ENCODE measurements at places on chromosomes 5 and 9.

GRCh38 chr5:95843733-95844223, 21.3 kb upstream of the GLRX start:
- DNase-seq = no peak

GRCh38 chr9:33232815-33233214, 7.2 kb upstream of the SPINK4 start:
- DNase-seq = no peak

DNA sequence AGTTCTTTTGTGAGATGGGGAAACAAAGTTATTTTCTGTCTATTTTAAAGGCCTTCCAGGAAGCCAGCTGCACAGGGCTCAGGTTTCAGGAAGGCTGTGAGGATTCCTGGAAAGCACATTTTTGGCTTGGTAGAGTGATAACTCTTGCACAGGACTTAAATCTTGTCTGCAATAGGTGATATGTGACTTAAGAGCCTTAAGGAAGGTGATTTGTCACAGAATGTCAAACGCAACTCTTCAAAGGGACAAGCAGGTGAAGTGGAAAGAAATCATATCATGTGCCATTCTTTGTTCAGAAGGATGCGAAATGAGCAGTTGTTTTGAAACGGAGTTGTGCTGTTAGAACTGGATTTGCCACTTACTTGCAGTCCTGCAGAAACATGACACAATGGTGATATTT, 459.3 kb downstream of the MAT2B start:
- no peak for DNase-seq

DNA sequence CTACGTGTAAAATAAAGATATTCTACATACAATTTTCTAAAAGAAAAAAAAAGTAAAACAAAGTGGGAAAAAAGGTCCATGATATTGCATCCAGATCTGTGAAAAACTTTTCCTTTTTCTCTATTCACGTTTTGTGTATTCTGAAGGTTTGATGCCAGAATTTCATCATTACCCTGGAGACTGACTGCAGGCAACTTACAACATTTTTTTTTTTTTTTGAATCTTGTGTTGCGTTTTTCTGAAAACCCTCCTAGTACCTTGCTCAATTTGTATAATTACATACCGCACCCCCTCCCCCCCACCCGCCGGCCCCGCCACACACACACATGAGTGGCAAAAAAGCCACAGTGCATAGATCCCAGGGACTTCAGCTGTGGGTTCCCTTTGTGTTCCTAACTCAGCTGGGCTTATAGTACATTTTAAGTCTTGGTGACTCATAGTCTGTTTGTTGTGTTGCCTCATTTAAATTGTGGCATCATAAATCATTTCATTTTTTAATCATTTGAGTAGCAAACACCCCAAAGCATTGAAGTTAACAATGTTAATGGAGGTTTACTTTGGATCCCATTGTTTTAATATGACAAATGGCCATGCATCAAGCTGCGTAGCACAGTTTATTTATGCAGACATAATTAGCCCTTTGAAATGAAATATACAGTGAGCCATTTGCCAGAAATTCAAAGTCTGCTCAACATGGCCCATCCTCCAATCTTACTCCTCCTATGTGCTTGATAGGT, 36.0 kb downstream of the PRDM6 start:
- no peak for DNase-seq

DNA sequence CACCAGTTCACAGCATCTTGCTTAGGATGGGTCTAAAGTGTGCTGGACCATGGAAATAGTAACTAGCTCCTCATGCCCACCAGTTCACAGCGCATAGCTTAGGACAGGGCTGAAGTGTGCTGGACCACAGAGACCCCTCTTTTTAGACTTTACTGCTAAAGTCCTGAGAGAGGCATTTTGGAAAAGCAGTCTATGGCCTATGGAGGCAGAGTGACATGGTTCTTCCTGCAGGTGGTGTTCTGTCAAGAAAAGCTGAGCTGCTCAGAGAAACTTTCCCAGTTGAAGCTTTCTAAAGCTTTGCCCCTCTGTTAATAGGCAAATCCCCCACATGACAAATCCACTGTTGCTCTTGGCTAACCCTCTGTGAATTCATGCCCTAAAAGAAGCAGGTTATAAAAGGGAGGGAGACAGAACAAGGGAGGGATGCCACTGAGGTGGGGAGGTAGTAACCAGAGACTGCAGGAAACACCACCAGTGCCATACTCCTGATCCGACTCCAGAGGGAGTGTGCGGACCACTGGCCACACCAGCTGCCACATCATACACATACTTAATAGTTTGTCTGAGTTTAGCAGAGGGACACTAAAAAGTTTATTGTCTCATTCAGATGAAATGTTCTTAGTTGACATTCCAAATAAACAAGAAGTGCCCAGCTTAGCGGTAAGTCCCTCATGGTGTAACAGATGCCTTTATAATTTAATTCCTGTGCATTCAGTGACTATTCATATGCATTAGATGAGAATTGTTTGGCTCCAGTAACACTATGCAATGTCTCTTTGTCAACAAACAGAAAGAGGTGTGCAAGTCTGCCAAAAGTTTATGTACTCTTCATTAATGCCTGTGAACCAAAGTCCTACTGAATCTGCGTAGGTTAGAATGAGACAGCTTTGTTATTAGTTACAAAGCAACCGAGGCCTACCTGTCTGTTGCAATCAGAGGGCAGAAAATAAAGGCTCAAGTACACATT, 236.2 kb upstream of the NFIL3 start:
- no peak for DNase-seq

DNA sequence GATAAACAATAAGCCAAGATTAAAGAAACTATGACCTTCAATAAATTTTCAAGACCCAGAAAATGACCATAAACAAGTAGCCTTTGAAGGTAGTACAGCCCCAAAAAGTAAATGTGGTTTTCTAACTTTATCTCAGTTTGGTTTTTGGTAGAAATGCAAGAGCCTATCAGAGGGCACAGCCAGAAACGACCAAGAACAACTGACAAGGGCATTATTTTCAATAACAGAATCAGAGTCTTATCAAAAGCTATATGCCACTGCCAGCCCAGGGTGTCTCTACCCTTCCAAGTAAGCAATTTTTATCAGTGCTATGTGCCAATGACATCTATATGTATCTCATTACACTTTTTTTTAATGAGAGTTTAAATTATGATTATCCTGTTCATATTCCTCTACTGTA, 11.8 kb upstream of the SPINK6 start:
- no peak for DNase-seq

GRCh38 chr5:118791926-118792734, 196.2 kb downstream of the DTWD2 start:
- DNase-seq = no peak

DNA sequence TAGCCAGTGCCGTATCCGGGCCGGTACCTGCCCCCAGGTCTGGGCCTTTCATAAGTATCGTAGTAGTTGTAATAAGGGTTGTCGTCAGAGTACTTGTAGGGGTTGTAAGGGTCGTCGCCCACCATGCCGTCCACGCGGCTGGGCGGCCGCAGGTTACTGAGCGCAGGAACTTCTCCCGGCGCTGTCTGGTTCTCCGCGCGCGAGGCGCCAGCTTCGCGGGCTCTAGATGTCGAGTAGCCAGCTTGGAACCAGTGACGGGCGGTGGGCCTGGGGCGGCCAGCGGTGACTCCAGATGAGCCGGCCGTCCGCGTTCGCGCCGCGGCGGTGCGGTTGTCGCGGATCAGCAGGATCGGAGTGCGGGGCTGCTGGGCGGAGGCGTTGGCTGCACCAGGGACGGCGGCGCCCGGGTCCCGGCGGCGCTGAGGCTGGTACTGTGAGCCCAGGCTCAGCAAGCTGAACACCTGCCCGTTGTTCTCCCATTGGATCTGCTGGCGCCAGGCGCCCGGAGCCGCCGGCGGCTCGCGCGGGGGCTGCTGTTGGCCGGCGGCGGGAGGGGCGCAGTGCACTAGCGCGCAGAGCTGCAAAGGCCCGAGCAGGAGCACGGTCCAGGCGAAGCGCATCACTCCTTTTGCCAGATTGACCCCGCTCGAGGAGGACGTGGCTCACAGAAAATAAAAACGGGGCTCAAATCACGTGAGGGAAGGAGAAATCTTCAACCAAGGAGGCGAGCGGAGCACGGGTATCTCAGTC, 518 bp downstream of the LOX start:
- no peak for DNase-seq

DNA sequence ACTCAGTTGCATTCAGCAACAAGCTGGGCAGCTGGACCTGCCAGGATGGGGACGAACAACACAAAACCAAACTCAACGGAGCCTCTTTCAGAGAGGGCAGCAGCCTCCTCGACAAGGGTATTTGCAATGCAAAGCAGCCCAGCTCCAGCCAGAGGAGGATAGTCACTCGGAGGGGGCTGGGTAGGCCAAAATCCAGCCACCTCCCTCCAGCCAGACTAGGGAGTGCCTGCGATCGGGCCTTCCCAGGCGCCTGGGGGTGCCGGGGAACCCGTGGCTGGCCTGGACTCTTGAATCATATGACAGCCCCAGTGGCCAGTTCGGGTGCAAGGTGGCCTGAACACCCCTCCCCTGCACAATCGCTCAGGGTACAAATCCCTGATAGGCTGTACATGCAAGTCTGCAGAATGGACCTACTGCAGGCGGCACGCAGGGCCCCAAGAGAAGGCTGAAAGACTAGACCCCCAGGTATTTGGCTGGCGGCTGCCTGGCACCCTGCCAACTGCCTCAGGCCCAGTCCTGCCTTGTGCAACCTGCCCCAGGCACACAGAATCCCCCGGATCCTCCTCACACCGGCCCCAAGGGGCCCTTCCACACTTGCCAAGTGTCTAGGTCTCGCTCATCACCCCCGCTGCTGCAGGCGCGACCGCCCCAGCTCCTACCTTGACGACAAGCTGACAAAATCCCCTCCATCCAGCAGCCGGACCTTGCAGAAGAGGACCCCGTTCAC, 1.3 kb downstream of the EEIG1 start:
- no peak for DNase-seq

DNA sequence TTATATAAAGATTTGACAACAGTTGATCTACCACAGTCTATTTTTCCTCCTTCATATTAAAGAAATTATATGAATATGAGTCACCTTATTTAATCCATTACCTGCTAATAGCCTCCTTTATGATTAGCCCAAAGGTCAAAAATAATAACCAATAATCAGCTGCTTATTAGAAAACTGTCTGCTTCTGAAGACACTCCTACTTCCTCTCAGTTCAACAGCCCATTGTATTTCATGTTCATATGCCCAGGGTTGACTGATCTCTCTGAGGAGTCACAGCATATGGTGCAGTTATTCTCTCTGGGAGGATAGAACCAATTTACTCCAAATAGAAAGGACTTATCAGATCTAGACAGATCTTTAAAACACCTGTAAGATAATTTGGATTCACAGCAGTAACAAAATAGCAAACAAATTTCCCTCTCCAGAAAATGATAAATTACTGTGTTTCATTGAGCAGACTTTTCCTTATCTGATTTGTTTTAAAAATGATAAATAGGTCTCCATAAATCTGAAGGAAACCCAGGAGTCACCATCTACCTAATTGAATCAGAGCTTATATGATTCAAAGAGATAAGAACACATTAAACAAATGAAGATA, 180.4 kb upstream of the ITGA1 start:
- DNase-seq = no peak

- no peak for DNase-seq
Measured at GRCh38 chr5:67152400-67152799, 44.2 kb downstream of the CD180 start.

DNA sequence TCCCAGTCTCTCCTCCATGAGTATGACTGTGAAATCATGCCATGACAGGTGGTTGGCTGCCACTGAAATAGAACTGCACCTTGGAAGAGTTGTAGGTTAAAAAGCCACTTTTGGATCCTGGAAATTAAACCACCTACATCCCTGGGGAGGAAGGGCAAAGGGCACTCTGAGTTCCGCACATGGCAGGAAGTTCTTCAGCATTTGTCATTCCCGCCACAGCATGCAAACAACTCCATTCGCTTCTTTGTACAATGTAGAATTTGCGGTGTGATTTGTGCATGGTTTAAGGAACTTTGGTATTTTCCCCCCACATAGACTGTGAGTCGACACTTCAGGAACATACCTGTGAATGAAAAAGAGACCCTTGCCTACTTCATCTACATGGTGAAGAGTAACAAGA, 9.8 kb downstream of the SAP30L start:
- no peak for DNase-seq

DNA sequence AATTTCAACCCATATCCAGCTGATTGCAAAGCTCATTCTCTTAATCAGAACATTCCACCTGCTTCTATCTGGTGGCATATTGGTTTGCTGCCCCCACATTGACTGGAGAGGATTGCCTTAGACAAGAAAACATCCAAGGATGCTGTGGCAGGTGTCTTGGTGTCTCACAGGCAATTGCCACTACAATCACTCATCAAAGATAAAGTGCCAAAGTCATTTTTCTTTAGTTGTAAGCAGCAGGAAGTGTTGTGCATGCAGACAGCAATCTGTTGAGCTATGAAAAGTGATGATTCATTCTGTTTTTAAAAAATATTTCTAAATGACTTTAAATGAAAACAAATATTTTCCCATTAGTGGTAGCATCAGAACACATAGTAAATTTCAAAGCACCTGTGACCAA, 53.9 kb downstream of the CDH6 start:
- no peak for DNase-seq

DNA sequence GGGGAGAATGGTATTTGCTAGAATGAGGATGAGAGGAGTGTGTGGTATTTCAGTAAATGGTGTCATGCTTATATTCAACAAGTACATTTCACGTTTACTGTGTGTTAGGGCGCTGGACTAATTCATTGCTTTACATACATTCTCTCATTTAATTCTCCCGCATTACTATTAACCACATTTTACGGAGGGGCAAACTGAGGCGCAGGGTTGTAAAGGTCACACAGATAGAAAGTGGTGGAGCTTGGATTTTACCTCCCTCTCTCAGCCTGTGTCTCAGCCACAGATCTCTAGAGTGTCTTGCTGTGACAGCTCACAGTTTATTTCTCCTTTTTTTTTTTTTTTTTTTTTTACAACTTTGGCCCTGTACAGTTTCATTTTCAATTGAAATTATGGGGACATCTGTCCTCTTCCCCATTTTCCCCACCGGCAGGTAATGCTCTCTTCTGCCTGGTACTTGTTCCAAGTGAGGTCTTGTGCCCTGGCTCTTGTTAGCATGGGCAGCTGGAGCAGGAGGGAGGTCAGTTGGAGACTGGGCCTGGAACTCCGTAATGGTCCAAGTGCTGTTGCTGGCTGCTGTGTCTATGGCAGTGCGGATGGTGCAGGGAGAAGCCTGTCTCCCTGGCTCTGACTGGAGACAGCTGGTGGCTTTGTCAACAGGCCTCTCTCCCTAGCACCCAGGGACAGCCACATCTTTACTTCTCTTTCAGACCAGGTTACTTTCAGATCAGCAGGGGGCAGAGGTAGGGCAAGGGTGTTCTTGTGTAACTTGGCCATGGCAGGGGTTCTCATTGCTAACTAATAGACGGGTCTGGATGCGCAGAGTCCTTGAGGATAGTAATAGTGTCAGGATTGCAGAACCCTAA, 20.5 kb upstream of the NDST1 start:
- DNase-seq = no peak

GRCh38 chr9:135359764-135360163, 119.8 kb upstream of the PPP1R26 start:
- no peak for DNase-seq

DNA sequence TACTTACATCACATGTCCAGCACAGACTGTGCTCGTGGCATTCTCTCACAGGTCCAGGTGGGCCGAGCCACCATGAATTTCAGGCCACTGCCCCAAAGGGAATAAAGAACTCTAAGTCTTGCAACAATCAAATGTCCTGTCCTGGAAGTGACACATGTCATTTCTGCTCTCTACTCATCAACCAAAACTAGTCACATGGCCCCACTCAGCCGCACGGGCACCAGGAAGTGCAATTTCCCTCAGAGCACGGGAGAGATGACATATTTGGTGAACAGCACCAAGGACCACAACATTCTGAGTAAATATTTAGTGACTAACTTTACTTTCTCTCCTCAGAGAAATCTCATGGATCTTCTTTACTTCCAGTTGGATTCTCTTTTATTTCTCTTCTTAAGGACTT, 131.1 kb upstream of the TUT7 start:
- no peak for DNase-seq

- no peak for DNase-seq
Measured at GRCh38 chr9:69937360-69937759, 106.3 kb upstream of the MAMDC2 start.

All from activated effector memory CD4-positive, alpha-beta T cell treated with Interleukin-2 at 50 U/mL for 16 hours (primary cell).